ENCODE measurements at places on chromosomes 13 and 19. TPM values are rescaled to one million over a fixed set of nuclear protein-coding genes. Genes with fewer than 3 reads are reported as not detected.

Gene KLK8
- total RNA-seq, result not detected

Gene KCNRG
- 4.0 TPM for total RNA-seq

Gene KIRREL2
- not detected for total RNA-seq

Gene PODNL1
- 0.09 TPM for total RNA-seq

Gene TRAPPC6A
- total RNA-seq, result 36.8 TPM

Gene COX6B2
- not detected for total RNA-seq

Gene ITPKC
- total RNA-seq, result 30.6 TPM

Gene FPR3
- not detected for total RNA-seq

Gene C13orf42
- total RNA-seq, result not detected

Gene VSTM1
- not detected for total RNA-seq

Gene COL5A3
- 0.23 TPM for total RNA-seq

Gene AMH
- 1.5 TPM for total RNA-seq

Gene PLK5
- not detected for total RNA-seq

Data from dermis blood vessel endothelial cell (primary cell).